ENCODE measurements at places on chromosomes 5 and 9.
A peak's percentile ranks its signal among the peaks of the same experiment; 100 is the strongest.

DNA sequence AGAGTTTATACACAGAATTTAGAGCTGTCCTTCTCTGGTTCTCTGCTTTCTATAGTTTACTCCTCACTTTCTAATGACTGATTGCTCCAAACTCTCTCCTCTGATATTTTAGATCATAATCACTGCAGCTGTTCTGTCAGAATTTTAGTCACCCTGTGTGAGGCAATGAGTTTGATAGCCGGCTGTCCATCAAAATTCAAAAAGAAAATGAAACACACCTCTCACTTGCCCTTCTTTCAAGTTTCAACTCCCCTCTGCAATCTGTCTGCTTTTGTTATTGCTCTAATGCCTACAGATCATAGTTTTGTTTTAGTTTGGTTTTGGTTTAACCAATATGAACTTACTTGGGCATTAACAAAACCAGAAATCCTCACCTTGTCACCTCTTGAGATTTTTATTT is 23.3 kb upstream of the ABLIM3 start:
- no peak for DNase-seq

GRCh38 chr5:179478624-179479023 is 71.7 kb upstream of the RUFY1 start:
- DNase-seq, result no peak

- DNase-seq, result no peak
Observed at GRCh38 chr9:134388289-134388808, 62.1 kb downstream of the RXRA start.

DNA sequence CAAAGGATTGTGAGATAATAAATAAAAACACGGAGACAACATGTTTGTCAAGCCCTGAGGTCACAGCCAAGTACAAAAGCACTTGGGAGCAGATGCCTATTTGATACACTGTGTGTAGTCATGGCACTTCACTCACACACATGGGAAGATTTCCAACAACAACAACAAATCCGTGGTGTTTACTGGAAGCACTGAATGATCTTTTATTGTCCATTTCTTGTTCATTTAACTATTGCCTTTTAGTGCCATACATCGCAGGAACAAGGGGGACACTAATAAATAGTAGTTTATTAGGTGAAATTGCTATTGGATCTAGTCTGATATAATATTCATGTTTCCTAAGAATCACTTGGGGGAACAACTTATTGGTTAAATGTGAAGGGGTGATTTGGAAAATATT is 20.4 kb upstream of the GDNF start:
- DNase-seq, result no peak

GRCh38 chr5:91359962-91360609 is 23.0 kb downstream of the ARRDC3 start:
- DNase-seq, result no peak

GRCh38 chr5:75281716-75282465 is 45.2 kb upstream of the ANKRD31 start:
- DNase-seq, result no peak

- DNase-seq, result no peak
Observed at GRCh38 chr9:22446950-22447617, 460 bp downstream of the DMRTA1 start.

- no peak for DNase-seq
Observed at GRCh38 chr5:84379749-84380148, 4.9 kb downstream of the EDIL3 start.

DNA sequence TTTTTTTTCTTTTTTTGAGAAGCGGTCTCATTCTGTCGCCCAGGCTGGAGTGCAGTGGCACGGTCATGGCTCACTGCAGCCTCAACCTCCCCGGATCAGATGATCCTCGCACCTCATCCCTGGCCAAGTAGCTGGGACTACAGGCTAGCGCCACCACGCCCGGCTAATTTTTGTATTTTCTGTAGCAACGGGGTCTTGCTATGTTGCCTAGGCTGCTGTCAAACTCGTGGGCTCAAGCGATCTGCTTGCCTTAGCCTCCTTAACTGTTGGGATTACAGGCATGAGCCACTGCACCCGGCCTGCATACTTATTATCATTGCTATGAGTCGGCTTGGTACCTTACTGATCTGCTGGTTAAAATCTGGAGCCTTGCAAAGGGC is 790 bp upstream of the IARS1 start:
- DNase-seq, result peak; percentile 14

- DNase-seq, result no peak
Observed at GRCh38 chr9:95264954-95265615, 52.4 kb downstream of the FANCC start.

- no peak for DNase-seq
Observed at GRCh38 chr5:74992791-74993190, 59.6 kb downstream of the GCNT4 start.

DNA sequence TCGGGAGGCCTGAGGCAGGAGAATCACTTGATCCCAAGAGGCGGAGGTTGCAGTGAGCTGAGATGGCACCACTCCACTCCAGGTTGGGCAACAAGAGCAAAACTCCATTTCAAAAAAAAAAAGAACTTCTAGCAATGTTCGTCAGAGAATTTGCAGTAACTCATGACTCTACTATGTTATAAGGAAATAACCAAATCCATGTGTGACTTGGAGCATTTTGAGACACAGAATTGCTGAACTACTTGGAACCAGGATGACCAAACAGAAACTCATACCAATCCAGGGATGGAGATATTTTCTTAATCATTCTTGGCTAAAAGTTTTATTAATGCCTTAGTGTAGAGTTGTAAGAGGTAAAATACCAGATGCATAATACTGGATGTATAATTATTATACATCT is 99.9 kb upstream of the BNC2 start:
- DNase-seq, result no peak

- no peak for DNase-seq
Observed at GRCh38 chr9:18256568-18256967, 217.4 kb upstream of the ADAMTSL1 start.

GRCh38 chr9:96344458-96345180 is 38.9 kb downstream of the SLC35D2 start:
- no peak for DNase-seq

GRCh38 chr5:116144991-116145390 is 60.2 kb downstream of the COMMD10 start:
- no peak for DNase-seq

DNA sequence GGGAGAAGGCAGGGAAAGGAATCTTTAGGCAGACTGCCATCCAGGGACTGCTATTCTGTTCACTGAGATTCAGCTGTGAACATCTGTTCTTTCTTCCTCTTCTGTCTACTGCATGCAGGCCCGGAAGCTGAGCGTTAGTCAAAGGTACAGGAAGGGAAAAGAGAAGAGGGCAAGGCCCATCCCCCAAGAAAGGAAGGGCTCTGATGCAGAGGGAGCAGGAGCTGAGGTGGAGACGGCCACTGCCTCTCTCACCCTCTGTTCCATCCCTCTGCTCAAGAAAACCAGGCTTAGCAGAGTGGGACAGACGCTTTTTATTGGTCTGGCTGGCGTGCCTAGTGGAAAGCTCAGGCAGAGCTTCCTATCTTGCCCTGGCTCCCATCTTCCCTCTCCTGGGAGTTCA is 57.6 kb downstream of the PFDN1 start:
- no peak for DNase-seq

DNA sequence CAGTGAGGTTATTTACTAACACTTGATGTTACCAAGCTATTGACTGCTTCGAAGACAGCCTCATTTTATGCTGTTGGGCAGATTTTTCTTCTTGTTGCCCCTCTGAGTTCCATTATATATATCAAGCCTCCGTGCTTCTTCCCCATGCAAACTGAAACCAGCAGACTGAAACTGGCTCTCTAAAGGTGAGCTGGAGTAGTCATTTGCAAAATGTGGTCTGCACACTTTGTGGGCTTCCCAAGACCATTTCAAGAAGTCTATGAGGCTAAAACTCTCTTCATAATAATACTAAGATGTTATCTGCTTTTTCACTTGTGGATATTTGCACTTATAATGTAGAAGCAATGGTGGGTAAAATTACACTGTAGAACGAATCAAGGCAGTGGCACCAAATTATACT is 13.9 kb downstream of the SLC36A1 start:
- no peak for DNase-seq

DNA sequence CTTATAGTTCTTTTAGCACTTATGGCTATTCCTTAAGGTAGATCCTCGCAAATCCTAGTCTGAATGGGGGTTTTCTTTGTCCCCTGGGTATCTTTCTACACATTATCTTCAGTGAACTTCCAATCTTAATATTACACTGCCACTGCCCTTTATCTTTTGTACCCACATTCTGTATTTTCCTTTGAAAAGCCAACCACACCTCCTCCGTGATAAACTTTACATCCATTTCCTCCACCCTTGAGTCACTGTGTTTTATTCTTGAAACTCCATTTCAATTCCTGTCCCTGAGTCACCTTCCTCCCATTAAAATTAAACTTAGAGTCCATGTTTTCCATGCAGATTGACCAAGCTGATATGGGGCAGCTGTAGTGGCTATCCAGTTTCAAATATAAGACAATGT is 43.2 kb upstream of the RICTOR start:
- DNase-seq, result no peak

DNA sequence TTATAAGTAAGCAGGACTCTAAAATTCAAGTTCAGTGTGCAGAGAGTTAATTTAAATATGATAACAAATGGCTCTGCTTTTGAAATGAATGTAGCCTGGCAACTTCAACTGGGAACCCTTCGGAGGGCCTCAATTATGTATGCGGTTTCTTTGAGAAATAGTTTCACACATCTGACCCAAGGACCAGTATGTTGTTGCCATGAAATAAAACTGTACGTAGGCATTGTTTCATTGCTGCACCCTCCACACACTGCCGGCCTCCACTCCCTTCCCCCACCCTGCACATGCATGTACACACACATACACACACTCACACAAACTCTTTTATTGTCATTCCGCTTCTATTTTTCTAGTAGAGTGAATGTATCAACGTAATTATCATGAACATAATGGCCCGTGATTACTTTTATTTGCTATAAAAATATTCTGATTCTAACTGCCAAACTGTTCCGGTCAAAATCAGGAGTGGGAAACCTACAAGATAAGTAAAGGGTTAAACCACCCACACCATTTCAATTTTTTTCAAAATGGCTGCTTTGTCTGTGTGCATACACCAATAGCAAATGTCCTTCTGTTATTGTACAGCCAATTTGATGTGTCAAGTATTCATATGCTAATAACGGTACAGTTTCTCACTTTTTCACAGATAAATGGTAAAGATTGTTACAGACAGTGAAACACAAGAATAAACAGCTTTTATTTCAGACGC is 215.5 kb upstream of the TMEM161B start:
- DNase-seq, result no peak

DNA sequence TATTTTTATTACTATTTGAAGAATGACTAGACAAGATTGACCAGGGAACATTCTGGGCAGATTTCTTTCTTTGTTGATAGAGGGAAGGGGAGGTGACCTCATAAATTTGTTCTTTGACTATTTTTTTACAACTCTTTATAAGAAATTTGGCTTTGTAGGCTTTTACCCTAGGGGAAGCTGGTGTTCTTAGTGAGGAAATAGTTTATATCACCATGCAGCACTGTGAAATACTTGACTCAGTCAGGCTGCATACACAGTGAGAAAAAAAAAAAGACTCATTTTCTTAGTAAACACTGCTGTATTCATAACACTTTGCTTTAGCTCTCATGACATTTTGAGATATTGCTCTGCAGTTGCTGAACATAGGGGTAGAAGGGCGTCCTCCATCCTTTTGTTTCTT is 336.6 kb upstream of the PIK3R1 start:
- DNase-seq, result no peak

DNA sequence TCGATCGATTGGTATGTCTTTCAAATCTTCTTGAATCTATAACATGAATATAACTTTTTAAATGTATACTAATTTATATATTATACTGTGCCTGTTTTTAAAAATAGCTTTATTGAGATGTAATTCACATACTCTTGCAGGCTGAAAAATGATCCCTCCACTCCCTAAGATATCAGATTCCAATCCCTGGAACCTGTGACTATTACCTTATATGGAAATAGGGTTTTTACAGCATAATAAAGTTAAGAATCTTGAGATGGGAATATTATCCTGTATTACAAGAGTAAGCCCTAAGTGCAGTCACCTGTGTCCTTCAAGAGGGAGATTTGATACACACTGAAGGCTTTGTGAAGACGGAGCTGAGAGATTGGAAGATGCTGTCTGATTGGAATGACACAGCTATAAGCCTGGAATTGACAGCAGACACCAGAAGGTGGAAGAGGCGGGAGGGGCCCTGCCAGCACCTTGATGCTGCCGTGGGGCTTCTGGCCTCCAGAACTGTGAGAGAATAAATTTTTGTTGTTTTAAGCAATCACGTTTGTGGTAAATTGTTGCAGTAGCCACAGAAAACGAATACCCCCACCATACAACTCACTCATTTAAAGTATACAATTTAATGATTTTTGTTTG is 161.3 kb downstream of the RMI1 start:
- DNase-seq, result no peak

- DNase-seq, result no peak
Observed at GRCh38 chr9:120890320-120891244, 13.6 kb upstream of the PHF19 start.

- no peak for DNase-seq
Observed at GRCh38 chr5:134964359-134965270, 3.1 kb upstream of the CATSPER3 start.

DNA sequence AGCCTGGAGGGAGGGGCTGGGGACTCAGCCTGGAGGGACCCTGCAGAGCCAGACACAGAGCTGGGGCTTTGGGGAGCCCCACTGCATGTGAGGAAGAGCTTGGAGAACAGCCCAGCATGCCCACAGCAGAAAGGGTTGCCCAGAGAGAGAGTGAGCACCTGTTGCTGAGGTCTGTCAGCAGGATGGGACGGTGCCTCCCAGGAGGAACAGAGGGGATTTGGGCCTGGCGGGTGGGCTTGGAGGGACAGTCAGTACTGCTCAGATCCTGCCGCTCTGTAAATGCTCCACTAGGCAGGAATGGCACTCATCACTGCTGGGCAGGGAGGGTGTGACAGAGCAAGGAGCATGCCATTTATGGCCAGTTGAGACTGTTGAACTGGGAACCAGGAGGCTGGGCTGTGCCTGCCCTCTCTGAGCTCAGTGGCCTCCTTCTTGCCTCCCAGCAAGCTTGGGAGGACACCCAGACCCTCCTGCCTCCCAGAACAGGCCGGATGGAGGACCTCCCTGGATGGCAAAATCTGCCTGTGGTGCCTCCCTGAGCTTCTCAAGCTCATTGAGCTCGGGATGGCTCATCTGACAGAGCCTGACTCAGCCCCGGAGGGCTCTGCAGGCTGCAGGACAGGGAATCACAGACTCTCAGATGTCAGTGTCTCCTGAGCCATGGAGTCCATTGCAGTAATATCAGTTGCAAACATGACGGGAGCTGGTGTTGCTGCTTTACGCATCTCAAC is 786 bp upstream of the HRCT1 start:
- DNase-seq, result no peak

- DNase-seq, result no peak
Observed at GRCh38 chr5:4857761-4858160, 282.4 kb upstream of the ADAMTS16 start.

GRCh38 chr9:95517559-95518425 is 1.0 kb upstream of the PTCH1 start:
- DNase-seq, result no peak

DNA sequence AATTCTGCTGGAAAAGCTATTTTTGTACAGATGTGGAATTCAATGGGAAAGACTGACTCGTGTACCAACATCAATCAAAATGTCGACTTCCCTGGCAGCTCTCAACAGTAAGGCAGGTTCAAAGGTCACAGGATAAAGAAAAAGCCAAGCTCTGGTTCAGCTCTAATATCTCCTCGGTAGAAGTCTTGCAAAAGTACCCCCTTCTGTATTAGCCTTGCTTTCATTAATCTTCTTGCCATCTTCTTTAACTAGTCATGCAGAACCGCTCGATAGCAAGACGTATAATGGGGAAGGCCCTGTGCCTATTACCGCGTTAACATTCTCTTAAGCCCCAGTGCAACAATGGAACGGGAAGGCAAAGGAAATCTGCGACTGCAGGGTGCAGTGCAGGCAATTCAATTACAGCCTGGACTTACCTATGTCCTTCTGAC is 201.2 kb downstream of the GAPVD1 start:
- DNase-seq, result no peak

Data from activated CD8-positive, alpha-beta memory T cell treated with anti-CD3 and anti-CD28 coated beads for 48 hours (primary cell).